Hypothalamus (tissue), 51 donors: ENCODE measurements at places on chromosomes 12 and 14.

GRCh38 chr12:61490526-61491498 lies 769.4 kb upstream of the USP15 start:
- no peak for DNase-seq

- no peak for DNase-seq
Measured at GRCh38 chr12:56581418-56582145, 48.5 kb downstream of the BAZ2A start.

DNA sequence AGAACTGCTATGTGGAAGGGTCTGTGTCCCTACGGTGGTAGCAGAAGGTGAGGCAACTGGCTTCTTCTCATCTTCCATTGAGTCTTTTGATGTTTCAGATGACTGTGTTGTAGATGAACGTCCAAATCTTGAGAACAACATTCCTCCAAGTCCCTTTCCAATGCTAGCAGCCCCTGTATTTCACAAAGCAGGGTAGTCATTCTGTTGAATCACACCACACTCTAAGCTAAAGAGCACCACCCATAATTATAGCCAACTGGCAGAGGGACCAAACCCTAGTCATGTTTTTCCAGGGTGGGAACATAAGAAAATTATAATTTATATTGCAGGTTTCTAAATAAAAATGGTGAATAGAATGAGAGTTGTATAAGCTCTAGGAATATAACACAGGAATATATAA lies 98.7 kb downstream of the DDHD1 start:
- DNase-seq: no peak

GRCh38 chr12:104372061-104372720 lies 68.7 kb downstream of the EID3 start:
- DNase-seq: no peak

- DNase-seq: no peak
Measured at GRCh38 chr12:59149995-59150642, 229.8 kb upstream of the LRIG3 start.

- peak; percentile 91 for DNase-seq
Measured at GRCh38 chr12:70557583-70558191, 79.5 kb downstream of the PTPRB start.

GRCh38 chr14:90592655-90593054 lies 195.8 kb downstream of the CALM1 start:
- DNase-seq: no peak

DNA sequence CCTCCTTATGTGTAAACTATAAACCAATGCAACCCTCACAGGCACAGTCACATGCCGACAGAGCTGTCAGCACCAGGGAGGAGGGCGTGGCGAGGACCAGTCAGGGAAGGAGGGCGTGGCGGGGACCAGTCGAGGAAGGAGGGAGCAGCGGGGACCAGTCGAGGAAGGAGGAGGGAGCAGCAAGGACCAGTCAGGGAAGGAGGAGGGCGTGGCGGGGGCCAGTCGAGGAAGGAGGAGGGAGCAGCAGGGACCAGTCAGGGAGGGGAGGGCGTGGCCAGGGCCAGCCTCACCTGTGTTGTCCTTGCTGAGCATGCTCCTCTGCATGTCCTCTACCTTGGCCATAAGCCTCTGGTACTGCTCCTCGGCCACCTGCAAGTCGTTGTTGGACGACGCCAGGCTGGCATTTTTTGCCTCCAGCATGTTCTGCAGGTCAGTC lies 24.2 kb downstream of the GOLGA3 start:
- no peak for DNase-seq

DNA sequence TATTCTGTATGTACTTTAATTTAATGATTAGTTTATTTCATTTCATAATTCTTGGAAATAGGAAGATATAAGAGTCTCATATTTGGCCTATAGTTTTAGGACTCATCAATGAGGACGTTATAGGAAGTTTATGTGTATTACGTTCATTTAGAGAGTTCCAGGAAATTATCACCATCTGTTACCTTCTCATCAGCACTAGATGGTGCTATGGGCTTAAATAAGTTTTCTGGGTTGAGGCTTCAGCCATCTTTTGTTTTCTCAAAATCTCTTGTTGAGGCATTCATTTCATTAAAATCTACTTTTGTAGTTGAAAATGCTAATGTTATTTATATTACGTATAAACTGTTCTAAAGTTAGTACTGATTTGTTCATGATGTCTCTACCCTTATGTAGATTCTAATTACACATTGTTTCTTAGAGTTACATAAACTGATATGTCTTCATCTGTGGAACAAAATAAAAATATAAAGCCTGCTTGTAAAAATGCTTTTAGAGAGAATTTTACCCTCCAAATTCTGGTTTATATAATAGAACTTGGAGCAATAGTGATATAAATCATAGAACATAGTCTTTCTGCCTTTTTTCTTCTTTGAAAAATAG lies 89.2 kb downstream of the CFAP54 start:
- no peak for DNase-seq

DNA sequence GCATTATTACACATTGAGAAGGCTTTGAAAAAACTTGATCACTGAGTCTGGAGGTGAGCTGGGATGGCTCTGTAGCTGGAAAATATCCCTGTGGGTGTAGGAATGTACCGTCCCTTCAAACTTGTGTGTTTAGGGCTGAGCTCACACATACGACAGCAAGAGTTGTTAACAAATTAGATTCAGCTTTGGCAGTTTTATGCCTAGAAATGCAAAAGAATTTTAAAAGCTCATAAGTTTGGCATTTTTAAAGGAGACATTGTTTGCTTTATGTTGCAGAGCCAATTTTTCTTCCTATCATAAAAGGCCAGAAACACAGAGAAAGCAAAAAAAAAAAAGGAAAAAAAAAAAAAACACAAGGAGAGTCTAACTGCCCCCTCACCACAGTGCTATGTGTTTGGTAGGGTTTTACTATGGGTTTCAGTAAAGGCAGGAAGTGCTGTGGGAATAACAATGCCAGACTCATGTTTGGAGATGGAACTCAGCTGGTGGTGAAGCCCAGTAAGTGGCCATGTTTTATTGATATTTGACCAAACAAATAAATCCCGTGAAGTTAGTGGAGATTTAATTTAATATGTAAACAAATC lies 78.4 kb downstream of the DAD1 start:
- no peak for DNase-seq

DNA sequence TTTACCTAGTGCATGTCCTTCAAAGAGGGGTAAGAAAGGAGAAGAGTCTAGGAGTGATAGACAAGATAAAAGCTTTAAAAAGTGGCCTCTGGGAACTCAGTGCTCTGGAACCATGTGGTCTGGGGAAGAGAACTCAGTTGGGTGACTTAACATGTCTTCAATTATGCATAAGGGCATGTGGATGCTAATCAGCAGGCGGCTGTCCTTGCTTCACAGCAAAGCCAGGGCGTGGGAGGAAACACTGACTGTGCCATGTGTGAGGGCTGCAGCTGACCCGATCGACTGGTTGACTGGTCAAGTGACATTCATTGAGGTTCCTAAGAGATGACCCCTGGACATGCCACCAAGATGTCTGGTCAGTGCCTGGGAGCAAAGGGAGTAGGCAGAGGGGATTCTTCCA lies 1053.8 kb downstream of the BCL11B start:
- no peak for DNase-seq

GRCh38 chr14:49975799-49976198 lies 82.9 kb downstream of the ARF6 start:
- no peak for DNase-seq

DNA sequence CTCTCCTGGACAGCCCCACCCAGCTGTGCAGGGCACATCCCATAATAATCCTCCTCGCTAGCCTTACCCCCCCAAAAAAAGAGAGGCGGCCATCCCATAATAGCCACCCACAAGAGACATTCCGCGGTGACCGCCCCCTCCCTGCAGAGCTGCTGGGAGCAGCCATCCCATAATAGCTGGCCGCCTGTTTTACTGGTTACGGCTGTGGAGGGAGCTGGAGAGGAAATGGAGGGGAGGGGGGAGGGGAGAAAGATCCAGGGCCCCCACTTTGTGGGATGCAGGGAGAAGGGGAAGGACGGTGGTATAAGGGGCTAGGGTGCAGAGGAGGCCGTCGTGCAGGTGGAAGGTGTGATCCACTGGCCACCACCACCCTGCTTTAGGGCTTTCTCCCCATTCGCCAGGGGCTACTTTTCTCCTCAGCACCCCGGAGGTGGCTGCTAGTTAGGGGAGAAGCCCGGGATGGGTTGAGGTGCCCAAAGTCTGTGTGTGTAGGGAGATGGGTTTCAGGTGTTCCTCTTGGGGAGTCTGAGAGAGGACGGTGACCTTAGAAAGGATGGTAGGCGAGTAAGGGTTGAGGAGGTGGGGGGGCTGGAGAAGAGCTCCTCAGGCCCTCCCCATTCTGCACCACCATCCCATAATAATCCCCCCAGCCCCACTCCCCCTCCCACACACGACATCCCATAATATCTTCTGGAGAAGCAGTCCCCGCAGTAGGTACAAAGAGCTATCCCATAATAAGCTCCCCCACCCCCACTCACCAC lies 6.0 kb upstream of the CHD4 start:
- DNase-seq: peak; percentile 96

DNA sequence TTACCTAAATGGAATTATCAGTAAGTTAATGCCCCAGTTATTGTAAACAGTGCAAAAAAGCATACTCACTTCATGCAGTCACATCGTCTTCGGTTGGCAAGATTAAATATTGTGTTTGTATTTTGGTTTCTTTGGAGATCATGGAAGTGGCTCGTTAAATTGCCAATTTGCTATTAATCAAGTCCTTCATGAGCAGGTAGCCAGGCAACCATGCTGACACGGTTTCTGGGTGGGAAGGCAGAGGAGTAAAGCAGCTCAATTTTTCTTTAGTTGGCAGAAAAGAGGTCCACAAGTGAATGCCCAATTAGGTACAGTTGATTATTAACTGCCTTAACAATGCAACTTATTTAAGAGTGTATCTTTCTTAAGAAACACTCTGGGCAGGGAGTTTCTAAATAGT lies 43.9 kb downstream of the PPP4R3A start:
- no peak for DNase-seq
